NCI-H1417 (cell line): ENCODE measurements at places on chromosomes 12 and 14.

GRCh38 chr12:66380769-66381535 is 78.7 kb downstream of the HELB start:
- DNase-seq, result no peak

DNA sequence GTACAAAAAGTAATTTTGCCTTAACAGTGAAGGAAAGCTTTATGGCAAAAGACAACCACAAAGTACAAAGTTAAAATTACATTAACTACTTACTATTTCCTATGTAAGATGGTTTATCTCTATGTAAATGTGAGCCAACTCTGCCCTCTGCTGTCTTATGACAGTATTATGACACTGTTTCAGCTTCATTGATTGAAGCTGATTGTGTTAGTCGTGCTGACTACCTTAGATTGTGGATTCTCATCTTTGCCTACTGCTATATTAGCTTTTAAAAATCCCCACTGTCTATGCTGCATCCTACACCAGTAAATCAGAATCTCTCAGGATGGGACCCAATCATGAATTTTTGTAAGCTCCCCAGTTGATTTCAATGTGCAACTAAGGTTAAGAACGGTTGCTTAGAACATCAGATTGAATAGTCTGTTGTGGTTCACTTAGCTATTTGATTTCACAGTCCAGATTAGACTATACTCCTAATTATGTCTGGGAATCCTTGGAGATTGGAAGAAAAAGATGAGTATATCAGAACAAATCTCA is 12.2 kb upstream of the SPTB start:
- peak; percentile 83 for DNase-seq

DNA sequence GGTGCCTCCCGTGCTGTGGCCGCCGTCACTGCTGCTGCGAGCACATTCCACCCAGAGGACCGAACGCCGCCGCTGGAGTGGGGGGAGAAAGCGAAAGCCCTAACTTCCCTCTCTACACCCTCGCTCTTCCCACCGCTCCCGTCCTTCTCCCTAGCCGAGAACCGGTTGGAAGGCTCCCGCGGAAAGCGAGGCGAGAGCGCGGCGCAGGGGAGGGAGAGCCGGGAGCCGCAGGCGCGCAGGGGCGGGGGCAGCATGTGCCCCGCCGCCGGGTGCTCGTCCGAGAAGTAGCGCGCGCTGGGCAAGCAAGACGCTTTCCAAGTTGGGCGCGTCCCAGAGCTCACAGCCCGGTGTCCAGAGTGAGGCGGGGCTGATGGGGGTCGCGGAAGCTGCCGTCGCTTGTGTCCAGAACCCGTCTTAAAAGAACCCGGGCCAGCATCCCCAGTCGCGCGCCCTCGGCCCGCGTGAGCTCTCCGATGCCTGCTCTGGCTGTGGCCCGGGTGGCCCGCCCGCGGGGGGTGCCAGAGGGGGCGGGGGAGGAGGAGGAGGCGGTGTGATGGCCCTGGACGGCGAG is at the start of gene TRHDE:
TRHDE (plus strand) TSS at position 280 of the 571 bp plus-strand sequence; CDS start at position 554, 274 bp downstream.
- DNase-seq, result peak; percentile 91

- DNase-seq, result no peak
Observed at GRCh38 chr12:117121441-117121840, 22.2 kb upstream of the TESC start.

GRCh38 chr12:4719821-4720636 is at the start of gene GALNT8:
GALNT8 (plus strand) TSS chr12:4720400; CDS start chr12:4720678, 278 bp downstream.
- no peak for DNase-seq

GRCh38 chr12:121038861-121039668 is at the start of gene OASL:
OASL (minus strand) TSS chr12:121039246; CDS start chr12:121038971, 275 bp downstream.
- DNase-seq, result no peak

DNA sequence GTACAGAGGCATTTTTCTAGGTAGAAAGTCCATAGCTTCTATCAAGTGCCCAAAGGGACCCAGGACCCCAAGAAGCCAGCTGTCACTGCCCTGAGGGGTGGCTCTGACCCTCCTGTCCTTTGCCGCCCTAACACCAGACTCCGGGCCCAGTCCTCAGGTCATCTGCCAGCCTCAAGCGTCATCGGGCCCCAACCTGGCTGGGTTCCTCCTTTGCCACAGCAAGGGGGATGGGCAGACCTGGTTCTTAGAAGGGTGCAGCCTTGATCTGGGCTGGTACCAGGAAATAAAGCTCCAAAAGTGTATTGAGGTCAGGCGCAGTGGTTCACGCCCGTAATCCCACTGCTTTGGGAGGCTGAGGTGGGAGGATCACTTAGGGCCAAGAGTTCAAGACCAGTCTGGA is 27.1 kb upstream of the FAM222A start:
- DNase-seq, result no peak

GRCh38 chr12:32446316-32447119 is 47.2 kb downstream of the FGD4 start:
- DNase-seq, result no peak

GRCh38 chr14:100893760-100894159 is 9.8 kb downstream of the RTL1 start:
- no peak for DNase-seq

- DNase-seq, result no peak
Observed at GRCh38 chr12:54375259-54375579, 9.3 kb downstream of the ZNF385A start.

GRCh38 chr14:69539631-69540410 is 34.9 kb downstream of the CCDC177 start:
- DNase-seq, result no peak

DNA sequence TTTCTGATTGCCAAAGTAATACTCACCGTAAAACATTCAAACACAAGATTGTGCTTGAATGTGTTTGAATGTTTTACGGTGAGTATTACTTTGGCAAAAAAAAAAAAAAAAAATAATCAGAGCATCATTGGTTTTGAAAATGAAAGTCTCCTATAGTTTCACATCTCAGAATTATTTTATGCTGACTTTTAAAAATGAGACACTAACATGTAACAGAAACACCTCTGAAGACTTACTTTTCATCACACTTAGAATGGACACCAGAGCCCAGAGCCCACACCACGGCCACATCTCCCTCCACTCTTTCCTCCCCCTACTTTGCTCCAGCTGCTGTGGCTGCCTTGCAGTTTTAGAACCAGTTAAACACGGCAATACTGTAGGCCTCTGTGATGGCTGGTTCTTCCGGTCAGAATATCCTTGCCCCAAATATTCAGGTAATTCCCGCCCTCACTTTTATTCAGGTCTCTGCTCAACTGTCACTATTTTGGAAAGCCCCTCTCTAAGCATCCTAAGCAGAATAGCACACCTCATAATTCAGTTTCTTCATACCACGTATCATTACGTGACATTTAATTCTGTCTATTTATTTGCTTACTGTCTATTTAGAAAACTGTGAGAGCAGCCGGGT is 138.9 kb upstream of the MAX start:
- DNase-seq, result no peak

- DNase-seq, result no peak
Observed at GRCh38 chr12:77377116-77377515, 311.7 kb upstream of the E2F7 start.

- no peak for DNase-seq
Observed at GRCh38 chr14:96587823-96588385, 85.7 kb downstream of the PAPOLA start.

- no peak for DNase-seq
Observed at GRCh38 chr14:69207435-69208041, 16.2 kb downstream of the EXD2 start.

- no peak for DNase-seq
Observed at GRCh38 chr12:2856051-2856450, 788 bp downstream of the TEX52 start.

- DNase-seq, result no peak
Observed at GRCh38 chr14:80699861-80700260, 241.7 kb downstream of the CEP128 start.

DNA sequence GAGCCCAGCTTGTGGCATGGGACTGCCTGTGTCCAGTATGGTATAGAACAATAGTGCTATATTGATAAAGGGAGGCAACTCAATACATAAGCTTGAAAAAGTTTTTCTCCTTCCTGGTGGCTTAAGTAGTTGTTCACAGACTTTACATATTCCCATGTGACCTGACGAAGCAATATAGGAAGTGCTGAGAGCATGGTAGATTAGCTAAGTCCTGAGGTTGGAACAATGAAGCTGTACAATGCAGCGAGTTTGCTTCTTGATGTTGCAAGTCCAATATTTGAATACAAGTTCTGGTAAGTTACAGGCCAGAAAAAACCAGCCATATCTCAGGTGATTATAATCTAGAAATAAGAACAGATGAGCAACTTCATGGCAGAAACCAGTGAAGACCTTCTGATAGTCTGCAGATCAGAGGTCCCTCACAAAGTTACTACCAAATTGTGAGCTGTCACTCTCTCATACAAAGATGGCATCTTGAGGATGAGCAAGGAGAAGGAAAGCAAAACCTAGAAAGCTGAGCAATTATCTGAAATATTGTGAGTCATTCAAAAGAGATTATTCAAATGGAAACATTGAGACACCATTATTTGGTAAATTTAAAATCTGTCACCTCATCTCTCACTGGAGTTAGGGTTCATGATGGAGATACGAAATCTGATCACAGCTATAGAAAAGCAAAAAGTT is 72.9 kb upstream of the BTG1 start:
- no peak for DNase-seq

DNA sequence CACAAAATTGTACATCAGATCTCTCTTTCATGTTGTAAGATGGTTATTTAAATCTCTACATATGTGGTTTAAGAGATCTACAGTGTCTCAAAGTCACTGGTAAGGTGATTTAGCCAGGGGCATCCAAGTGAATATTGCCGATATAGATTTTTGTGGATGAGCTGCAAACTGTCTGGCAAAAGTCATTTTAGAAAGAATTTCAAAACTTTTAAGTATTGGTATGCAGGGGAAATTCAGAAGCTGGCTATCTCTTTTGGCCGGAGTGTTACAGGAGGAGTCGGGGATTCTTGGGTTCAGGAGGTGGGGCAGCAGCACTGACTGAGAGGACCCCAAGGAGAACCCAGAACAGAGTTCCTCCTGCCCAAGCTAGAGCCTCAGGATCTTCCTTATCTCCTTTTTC is 69.9 kb downstream of the PTHLH start:
- DNase-seq, result no peak

DNA sequence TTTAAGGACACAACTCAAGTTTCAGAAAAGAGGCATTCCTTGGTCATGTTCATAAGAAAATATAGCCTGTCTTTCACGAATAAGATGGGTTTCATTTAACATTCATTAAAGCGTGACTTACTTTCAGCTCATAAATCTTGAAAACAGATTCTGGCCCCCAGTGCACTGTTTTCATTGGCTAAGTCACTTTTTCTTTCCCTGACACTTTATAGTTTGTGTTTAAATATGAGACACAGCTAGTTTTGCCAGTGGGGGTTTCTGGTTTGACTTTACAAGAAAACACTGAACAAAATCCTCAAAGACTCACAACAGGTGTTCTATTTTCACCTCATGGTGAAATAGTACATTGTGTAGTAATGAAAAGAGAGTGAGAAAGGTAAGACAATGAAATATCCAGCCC is 65.9 kb downstream of the PHLDA1 start:
- no peak for DNase-seq

GRCh38 chr12:49515266-49515665 is 23.6 kb upstream of the KCNH3 start:
- DNase-seq, result no peak

DNA sequence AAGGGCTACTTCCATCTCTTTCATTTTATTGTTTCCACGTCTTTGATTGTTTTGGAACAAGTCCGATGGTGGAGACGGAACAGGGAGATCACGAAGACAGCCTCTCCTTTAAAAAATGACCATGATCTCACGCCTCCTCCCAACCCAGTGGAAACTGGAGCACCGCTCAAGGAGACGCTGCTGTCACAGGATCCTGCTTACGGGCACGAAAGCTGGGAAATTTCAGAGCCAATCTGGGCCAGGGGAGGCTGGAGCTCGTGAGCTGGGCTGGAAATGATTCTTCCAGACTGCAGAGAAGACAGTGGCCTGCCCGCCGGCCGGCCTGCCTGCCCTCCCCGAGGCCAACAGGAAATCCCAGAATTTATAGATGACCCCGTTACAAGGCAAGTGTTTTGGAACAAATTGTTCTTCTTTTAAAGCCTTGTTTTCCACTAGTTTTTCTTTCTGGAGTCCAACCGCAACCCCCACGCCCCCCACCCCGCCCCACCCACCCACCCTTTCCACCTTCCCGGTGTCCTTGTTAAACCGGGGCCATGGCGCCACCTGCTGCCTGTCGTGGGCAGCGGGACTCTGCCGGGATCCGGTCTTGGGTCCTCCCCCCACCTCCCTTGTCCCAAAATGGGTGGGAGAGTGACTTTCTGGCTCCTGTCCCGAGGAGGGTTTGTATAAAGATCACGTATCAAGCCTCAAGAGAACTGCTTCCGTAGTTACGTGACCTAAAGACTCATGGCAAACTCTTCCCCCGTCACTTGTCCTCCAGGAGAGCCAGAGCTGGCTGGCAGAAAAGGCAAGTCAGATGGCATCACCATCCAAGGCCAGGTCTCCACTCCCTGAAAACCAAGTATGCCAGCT is 40.3 kb downstream of the MAP1LC3B2 start:
- DNase-seq, result peak; percentile 44

GRCh38 chr12:70002097-70002911 is 177.3 kb downstream of the MYRFL start:
- no peak for DNase-seq

- peak; percentile 88 for DNase-seq
Observed at GRCh38 chr12:45655186-45655585, 74.3 kb upstream of the ARID2 start.

GRCh38 chr12:4283512-4284255 is 10.1 kb downstream of the CCND2 start:
- no peak for DNase-seq

- DNase-seq, result no peak
Observed at GRCh38 chr14:102979406-102979805, 56.9 kb downstream of the AMN start.

GRCh38 chr12:55631733-55632132 is 5.0 kb upstream of the OR10P1 start:
- no peak for DNase-seq

DNA sequence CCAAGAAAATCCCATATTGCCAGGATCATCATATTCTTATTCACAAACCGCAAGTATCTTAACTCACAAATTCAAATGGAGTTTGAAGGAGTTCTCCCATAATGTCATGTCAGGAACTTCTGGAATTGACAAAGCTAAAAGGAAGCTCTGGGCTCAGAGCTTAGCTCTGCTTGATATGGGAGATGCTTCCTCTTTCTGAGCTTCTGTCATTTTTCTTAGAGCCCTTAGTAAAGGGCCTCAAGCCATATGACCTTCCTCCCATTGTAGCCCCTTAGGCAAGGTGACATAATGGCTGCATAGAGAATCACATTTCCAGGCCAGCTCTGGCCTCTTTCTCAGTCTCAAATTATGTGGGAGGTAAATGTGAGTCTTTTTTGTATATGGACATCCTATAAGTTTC is 40.9 kb downstream of the SLC4A8 start:
- no peak for DNase-seq

DNA sequence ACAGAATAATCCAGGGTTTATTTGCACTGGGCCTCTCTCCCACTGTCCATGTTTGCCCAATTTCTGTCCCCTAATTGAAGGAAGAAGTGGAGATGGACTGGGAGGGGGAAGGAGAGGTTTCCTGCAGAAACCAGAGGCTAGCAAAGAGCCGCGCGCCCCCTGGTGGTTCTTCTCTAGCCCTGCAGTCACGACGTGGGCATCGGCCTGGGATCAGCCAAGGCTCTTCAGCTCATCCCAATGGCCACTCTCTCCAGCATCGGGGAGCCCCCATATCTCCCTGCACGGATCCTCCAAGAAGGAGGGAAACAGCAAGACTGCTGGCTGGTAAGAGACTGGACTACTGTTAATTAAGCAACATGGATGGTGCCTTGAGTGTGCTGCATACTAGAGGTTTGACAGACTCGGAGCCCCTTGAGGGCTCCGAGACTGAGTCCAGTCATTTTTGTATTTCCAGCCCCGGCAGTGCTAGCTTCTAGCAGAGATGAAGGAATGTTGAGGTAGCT is 18.7 kb downstream of the ZBTB39 start:
- peak; percentile 87 for DNase-seq
